GM10248 (cell line): ENCODE measurements at places on chromosomes 2 and 18.

GRCh38 chr2:187971893-187972292, 319.8 kb upstream of the GULP1 start:
- no peak for DNase-seq

DNA sequence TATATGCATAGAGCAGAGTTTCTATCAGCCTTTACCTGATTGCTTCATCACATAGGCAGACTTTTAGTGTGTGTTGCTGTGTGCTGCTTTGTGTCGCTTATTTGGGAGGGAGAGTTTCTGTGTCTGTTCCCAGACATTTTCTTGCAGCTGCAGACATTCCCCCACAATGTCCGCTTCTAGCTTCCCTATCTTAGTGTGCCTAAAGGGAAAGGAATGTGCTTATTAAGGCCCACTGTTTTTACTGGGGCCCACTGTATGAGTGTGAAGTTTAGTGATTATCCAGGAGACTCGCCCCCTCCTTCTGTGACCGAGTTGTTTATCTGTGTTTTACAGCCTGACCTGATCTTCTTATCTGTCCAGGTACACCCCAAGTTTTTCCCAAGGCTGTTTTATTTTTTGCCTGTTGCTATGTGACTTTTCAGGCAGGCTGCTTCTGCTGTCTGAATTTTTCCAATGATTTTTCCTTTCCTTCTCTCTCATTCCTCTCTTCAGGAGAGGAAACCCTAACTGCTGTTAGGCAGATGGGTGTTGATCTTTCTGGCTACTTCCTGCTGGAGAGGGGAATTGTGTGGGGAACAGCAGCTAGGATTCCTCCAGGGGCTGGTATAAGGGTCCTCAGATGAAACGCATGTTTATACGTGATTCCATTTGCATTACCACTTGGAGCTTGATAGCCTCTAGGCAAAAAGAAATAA, 47.6 kb downstream of the STK17B start:
- no peak for DNase-seq

DNA sequence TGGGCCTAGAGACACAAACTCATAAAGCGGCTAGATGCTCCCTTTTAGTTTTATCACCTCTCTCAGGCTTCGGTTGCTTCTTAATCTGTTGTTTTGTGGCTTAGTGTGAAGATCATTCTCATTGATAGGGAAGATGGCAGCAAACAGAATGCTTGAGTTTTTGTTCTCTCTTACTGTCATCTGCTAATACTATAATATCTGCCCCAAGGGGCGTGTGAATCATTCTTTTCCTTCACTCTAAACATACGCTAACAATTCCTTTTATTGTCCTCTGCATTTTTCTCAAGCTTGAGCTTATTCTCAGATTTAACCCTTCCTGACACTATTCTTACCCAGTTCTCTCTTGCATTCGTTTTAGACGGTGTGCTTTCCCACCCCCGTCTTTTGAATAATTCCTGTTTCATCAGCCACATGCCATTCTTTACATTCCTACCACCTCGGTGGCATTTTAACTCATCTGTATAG, 323.9 kb upstream of the NRP2 start:
- DNase-seq = no peak

DNA sequence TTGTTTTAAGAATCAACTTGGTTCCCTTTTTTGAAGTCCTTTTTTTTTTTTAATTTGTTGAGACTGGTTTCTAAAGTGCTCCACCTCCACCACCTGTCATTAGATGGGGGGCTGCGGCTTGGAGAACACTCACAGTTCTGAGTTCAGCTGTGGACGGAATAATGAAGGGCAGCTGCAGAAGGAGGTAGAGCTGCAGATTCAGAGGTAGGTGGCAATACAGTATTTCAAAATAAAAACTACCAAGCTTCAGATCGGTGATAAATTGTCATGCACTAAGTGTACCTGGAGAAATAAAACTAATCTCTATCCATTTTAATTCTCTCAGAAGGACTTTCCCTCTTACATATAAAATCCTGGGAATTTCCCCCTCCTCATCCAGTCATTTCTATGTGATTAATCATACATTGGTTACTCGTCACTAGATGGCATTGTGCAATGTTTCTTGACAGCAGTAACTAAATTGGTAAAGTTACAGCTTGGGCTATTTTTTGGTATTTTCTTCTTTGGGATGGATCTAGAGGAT, 81.1 kb upstream of the SLC39A10 start:
- peak; percentile 38 for DNase-seq

DNA sequence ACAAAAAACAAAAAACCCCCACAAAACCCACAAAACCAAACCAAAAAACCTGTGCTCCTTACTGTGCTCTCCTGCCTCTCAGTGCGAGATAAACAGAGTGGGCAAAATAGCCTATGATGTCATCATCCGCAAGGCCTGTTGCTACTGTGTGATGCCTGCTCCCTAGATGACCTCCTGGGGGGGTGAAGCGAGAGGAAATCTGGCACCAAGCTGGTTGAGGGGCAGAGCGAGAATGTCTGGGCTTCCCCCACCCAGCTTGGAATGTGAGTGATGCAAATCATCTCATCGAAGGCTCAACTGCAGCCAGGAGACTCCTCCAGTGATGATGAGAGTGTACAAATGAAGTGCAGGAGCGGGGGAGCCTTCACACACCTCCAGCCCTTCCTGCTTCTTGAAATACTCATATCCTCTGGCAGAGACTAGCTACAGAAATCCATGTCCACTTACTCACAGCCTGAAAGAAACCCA, 57.7 kb upstream of the MAP4K3 start:
- peak; percentile 41 for DNase-seq

DNA sequence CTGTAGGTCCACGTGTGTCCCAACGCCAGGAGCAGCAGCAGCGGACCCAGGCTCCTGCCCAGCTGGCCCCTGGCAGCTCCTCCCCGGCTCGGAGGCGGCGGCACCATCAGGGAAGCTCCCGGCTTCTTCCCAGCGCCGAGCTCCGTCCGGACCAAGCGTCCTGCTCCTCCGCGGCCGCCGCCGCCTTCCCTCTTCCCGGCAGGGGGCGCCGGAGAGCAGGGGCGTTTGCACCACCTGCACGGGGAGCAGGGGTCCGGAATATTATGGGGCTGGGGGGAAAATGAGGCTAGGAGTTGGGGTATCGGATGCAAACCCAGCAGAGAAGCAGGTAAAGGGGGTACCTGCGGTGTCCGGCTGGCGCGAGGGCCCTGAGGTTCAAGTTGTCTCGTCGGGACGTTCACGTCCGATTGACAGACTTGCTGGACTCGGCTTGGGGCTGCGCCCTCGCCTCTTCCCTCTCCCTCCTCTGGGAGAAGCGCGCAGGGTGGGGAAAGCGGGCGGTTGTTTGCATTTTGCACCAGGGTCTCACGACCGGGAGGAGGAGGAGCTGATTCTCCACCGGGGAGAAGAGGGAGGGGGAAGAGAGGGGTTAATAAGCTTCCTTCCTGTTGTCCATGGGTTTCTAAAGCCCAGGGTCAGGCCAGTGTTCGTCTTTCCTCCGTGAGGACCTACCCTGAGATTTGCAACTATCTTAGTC, at the start of gene CCBE1:
Gene CCBE1 (minus strand): TSS at position 188 of the 697 bp plus-strand sequence.
- DNase-seq = peak; percentile 77

DNA sequence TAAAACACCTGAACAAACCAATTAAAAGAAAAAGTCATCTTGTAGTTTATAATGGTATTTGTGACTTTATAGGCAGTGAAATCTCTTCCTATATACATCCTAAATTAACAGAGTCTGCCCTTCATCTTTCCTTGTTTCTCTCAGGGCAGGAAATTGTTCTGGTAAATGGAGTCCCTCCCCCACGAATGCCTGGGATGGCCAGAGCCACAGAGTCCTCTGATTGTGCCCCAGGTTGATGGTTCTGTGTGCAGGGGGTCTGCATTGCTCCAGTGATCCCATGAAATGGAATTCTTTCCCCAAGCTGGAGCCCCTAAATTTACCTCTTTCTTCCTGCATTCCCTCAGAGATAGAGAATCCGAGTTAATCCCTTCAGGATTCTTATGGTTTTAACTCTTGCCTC, 155.5 kb downstream of the MTX2 start:
- no peak for DNase-seq

DNA sequence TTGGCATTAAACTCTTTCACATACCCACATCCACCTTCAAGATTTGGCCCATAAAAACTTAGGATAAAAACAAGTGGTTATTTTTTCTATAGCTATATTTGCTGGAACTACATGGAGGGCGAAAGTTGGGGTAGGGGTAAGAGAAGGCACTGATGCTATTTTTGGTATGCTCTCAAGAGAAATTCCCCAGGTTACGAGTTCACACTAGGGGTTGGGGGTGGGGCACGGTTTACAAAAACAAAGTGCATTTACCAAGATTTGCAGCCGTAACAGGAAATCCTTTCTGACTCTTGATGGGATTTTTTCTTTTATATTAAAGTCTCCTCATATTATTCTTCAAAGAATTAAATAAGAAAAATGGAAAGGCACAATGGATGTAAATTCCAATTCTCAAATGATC, 6.8 kb downstream of the SERPINE2 start:
- DNase-seq = no peak

DNA sequence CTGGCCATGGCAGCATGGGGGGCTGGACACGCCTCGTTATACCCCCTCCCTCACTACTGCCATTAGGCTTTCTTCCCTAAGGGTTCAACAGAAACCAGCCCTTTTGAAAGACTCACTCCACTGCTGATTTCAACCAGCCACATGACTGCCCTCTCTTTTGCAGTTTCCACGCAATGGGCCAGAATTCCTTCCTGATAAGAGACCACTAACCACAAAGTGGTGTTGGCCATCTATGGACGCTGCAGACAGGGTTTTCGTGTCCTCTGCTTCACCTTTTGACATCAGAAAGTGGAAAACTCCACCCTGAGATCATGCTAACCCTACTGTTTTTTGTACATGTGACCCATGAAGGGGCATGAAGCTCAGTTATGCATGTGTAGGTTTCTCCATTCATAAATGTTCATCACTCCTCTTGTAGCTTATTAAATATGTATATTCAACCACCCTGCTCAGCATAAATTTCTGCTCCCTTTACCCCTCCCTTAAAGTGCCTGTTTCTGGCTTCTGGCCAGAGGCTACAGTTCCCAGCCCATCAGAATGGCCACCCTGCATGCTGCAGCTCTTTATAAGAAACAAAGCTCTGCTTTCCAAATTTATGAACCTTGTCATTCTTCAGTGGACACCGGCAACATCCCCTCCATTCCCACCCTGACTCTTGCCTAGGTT, 106.6 kb upstream of the MSH6 start:
- DNase-seq = no peak

GRCh38 chr18:10453806-10454680, at the start of gene APCDD1:
APCDD1 (plus strand) TSS chr18:10454635; CDS start chr18:10454982, 347 bp downstream.
- DNase-seq = peak; percentile 35
